ENCODE measurements at places on chromosomes 1 and 21.

GRCh38 chr1:201650623-201650933, 111.7 kb downstream of the NAV1 start:
- DNase-seq, result no peak

- DNase-seq, result no peak
Measured at GRCh38 chr1:53482441-53483153, 23.4 kb downstream of the DMRTB1 start.

GRCh38 chr1:72601035-72601674, 318.8 kb upstream of the NEGR1 start:
- no peak for DNase-seq

DNA sequence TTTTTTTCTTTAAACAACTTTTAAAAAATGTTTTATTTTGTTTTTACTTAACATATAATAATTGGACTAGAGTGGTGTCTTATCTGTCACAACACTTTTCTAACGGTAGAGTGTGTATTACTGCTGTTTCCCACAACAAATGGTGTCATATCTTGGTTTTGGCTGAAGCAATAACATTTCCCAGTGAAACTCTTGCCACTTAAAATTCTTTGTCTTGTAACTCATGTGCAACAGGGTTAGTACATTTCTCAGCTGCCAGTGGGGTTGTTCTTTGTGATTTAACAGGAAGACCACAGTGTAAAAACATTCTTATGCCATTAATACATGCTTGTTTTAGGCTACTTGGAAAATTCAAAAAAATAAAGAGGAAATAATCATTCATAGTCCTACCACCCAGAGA, 43.5 kb downstream of the ALPL start:
- peak; percentile 48 for DNase-seq

DNA sequence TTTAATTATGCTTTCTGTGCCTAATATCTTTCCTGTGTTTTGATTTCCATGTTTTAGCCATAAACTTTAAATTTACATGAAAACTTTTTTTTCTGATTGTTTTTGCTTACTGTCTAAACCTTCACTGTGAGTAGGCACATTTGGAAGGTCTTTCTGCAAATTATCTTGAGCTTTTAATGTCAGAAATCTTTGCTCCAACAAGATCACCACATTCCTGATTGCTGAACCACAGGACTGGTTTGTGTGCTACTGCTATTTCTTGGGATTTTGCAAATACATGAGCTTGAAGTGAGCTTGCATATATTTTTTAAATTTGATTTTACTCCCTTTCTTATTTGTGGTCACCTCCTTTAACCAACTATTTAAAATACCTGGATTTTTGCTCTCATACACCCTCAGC, 61.3 kb downstream of the PTBP2 start:
- DNase-seq, result no peak

- DNase-seq, result peak; percentile 42
Measured at GRCh38 chr1:32876341-32877210, 5.9 kb upstream of the FNDC5 start.

GRCh38 chr1:38061290-38061689, 14.7 kb upstream of the POU3F1 start:
- DNase-seq, result no peak

DNA sequence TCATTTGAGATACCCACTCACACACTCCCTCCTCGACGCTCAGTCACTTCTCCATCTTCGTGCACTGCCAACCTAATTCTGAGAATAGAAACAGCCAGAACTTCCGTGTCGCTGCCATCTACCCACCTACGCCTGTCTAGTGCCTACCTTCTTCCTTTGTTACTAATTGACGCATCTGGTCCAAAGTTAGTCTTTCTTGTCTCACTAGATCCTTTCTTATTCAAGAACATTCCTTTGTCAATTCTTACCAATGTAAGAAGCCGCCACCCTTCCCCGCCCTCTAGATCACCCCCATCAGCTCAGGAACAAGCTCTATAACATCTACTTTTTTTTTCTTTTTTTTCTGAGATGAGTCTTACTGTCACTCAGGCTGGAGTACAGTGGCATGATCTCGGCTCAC, 3.7 kb downstream of the PADI6 start:
- DNase-seq, result no peak

- peak; percentile 66 for DNase-seq
Measured at GRCh38 chr1:203797948-203798655, 2.7 kb downstream of the ZBED6 start.

DNA sequence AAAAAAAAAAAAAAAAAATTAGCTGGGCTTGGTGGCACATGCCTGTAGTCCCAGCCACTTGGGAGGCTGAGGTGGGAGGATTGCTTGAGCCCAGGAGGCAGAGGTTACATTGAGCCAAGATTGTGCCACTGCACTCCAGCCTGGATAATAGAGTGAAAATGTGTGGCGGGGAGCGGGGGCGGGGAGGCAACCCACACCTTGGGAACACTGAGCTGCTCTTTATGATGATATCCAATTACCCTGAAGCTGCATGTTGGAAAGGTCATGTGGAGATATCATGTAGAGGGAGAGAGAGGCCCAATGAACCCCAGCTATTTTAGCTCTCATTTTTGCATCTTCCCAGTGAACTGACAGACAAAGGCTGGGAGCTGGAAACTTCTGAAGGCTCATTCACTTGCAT, 48.3 kb upstream of the ZNF648 start:
- no peak for DNase-seq

DNA sequence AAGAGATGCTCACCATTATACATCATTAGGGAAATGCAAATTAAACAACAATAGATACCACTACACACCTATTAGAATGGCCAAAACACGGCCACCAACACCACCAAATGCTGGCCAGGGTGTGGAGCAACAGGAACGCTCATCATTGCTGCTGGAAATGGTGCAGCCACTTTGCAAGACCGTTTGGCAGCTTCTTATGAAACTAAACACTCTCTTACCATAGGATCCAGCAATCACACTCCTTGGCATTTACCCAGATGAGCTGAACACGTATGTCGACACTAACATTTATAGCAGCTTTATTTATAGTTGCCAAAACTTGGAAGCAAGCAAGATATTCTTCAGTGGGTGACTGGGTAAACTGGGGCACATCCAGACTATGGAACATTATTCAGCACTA, 28.9 kb upstream of the ADARB1 start:
- no peak for DNase-seq

- DNase-seq, result no peak
Measured at GRCh38 chr1:118395430-118395991, 210.5 kb upstream of the SPAG17 start.

GRCh38 chr1:39098546-39099250, 72.5 kb downstream of the NDUFS5 start:
- peak; percentile 86 for DNase-seq

DNA sequence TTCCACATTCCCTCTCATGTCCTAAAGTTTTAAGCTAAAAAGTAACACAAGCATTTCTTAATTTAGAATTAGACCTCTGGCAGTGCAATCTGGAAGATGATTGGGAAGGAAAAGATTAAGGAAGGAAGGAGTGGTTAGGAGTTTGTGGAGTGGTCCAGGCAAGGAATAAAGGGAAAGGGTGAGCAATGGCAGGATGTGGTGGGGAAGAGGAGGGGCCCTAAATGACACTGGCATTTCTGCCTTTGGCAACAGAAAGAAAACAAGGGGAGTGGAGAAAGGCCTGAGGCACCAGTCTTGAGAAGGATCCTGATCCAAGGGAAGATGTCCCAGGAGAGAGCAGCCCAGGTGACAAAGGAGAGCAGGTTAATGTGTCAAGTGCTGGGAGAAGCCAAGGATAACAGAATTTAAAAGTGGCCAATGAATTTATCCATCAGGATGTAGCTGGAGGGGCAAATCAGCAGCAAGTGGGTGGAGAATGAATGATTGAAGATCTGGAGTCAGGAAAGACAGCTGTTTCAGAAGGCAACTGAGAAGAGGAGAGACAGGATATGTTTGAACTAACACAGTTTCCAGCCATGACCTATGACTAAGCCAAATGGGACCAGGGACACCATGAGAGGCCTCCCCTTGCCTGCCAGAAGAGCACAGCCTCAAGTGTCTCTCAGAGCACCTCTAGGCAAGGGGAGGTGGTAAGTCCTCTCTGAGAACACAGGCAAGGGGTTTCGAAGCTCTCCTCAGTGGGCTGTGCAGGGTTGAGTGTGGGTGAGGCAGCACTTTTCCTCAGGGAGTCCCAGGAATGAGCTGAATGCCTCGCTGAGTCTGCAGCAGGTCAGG, 20.9 kb upstream of the LY9 start:
- no peak for DNase-seq

GRCh38 chr1:168229893-168230292, 4.1 kb downstream of the SFT2D2 start:
- no peak for DNase-seq

- DNase-seq, result no peak
Measured at GRCh38 chr1:65904681-65905083, 112.0 kb downstream of the PDE4B start.

DNA sequence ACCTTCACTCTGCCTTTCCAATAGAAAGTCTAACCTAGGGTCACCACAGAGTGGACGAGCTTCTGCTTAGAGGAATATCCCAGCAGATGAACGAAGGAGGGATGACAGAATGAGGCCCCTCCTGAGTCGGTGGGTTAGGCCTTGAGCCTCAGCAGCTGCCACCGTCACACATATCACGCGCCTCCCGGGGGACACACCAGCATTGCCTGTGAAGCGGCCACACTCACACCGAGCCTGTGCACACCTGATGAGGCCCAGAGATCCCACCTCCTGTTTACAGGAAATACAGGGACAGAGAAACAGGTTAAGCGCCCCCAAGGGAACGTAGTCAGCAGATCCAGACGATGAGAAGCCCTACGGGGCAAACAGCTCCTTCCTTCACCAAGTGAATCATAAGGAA, 25.1 kb upstream of the LRRC47 start:
- DNase-seq, result peak; percentile 78

GRCh38 chr1:26419494-26419893, 8.9 kb downstream of the LIN28A start:
- DNase-seq, result no peak

DNA sequence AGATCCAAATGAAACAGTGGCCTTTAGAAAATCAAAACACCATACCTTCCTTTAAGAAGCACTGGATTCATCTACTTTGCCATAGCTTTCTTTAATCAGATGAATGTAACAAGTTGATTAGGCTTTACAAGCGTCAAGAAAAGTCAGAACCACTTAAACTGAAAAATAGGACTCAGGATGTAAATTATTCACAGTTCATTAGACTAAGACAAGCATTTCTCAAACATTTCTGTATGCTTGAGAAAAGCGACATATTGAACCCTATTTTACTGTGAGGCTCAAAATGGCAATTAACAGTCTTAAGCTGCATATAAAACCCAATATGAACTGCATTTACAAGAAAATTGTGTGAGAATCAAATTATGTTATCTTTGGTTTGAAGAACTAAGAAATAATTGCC, 256.7 kb upstream of the SNX7 start:
- no peak for DNase-seq

DNA sequence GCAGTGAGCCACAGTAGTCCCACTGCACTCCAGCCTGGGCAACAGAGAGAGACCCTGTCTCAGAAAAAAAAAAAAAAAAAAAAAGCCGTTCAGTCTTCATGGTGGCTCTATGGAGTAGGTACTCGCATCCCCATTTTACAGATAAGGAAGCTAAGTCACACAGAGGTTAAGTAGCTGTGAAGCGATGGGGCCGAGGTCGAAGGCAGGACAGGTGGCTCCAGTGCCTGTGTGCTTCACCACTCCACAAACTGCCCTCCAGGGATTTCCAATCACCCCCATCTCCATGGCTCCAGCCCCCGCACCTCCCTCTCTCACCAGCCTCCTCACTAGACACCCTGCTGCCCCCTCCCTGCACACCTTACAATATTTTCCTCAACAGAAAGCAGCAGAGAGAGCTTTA, 61.9 kb downstream of the SYF2 start:
- no peak for DNase-seq

GRCh38 chr1:39632682-39633417, 6.6 kb downstream of the HEYL start:
- peak; percentile 90 for DNase-seq

DNA sequence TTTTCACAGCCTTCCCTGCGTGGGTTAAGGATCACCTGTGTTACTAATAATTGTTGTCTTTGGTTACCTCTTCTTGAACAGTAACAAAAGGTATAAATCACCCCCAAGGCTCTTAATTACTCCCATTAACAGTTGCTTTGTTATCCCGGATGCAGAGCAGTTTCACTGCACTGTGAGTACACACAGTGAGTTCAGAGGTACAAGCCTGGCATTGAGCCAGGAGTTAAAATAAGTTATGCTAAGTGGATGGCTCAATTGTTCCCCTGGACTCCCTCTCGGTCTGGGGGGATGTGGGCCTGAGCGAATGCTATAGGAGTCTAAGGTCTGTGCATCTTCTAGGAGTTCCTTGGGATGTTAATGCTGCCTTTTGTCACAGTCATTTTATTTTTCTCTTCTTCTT, 258.3 kb downstream of the ATG4C start:
- peak; percentile 29 for DNase-seq

DNA sequence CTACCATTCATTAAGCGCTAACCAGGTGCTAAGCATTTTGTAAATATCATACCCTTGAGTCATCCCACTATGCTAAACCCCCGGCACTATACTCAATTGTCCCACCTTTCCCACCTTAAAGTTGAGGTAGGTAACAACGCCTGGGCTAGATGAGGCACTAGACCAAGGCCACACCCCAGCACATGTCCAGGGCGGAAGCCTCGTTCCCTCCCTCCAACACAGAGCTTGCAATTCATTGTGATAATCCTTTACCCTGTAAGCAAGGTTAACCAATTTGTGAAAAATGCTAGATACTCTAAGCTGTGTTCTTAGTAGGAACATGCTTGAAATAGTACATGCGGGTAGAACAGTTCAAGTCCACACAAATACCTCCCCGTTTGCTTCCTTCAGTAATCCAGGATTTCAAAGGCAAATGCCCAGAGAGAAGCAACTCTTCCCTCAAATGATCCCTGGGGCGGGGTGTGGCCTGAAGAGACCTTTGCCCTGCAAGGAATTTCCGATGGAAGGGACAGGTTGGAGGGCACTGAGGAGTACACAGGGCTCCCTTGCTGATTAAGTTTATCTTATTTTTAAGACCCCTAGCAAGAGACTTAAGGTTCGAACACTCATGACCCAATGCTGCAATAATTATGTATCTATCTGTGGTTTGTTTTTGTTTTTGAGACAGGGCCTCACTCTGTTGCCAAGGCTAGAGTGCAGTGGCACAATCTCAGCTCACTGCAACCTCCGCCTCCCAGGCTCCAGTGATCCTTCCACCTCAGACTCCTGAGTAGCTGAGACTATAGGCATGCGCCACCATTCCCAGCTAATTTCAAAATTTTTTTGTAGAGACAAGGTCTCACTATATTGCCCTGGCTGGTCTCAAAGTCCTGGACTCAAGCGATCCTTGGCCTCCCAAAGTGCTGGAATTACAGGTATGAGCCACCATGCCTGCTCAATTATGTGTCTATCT, 2.6 kb downstream of the RSPH1 start:
- no peak for DNase-seq

- peak; percentile 69 for DNase-seq
Measured at GRCh38 chr1:22117851-22118250, 25.0 kb downstream of the WNT4 start.

GRCh38 chr1:18907021-18907916, 4.9 kb upstream of the ALDH4A1 start:
- DNase-seq, result peak; percentile 91

- peak; percentile 44 for DNase-seq
Measured at GRCh38 chr1:26287033-26287711, 7.3 kb downstream of the SH3BGRL3 start.

- DNase-seq, result no peak
Measured at GRCh38 chr1:201093962-201094361, 18.3 kb downstream of the CACNA1S start.

GRCh38 chr21:41442481-41443186, 16.6 kb downstream of the MX1 start:
- no peak for DNase-seq
